ENCODE measurements at places on chromosomes 3 and 15.

- DNase-seq: no peak
These were observed 38.4 kb downstream of the NDUFB4 start for GRCh38 chr3:120634539-120634938.

GRCh38 chr3:150764566-150764965 is 1.6 kb upstream of the SIAH2 start:
- DNase-seq: no peak

DNA sequence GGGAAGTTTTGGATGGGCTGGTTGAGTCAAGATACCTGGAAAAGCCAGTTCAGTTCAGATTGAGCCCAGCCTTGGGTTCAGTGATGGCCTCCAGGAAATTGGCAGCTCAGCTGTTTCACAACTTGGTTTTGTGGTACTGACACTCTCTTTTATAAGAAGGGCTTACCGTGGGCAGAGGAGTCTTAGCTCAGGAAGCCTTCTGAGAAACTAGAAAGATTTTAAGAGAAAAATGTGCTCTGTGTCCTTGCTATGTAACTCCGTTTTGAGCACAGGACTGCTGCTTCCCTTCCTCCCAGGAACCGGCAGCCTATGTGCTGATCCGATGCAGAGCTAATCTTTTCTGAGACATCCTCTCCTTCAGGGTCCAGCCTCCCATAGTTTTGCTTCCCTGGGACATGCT is 46.6 kb upstream of the RASGRP1 start:
- DNase-seq: no peak

GRCh38 chr15:45377609-45378148 is 665 bp downstream of the GATM start:
- DNase-seq: no peak

Data from neural crest cell (in vitro differentiated cells).